NCI-H526 (cell line): ENCODE measurements at places on chromosomes 3 and 15.

DNA sequence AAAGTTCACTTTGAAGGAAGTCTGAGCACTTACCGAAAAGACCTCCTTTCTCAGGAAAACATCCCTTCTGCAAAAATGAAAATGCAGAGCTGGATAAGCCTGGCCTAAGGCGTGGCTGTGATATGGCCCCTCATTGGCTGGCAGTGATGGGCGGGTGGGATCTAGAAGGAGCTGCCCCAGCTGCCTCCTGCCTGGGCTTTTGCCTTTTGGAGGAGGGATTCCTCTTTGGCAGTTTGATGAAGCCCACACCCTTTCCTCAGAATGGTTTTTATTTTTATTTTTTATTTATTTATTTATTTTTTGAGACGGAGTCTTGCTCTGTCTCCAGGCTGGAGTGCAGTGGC is 4.0 kb upstream of the DZIP1L start:
- no peak for DNase-seq

GRCh38 chr15:69637818-69638217 is 185.2 kb downstream of the RPLP1 start:
- no peak for DNase-seq

- no peak for DNase-seq
Observed at GRCh38 chr3:195807681-195808121, 4.0 kb downstream of the MUC4 start.

GRCh38 chr15:68249058-68249713 is 19.7 kb upstream of the CLN6 start:
- DNase-seq = peak; percentile 59

GRCh38 chr3:192928720-192929119 is 11.1 kb upstream of the MB21D2 start:
- DNase-seq = no peak

- no peak for DNase-seq
Observed at GRCh38 chr3:165820671-165821123, 16.5 kb downstream of the BCHE start.

DNA sequence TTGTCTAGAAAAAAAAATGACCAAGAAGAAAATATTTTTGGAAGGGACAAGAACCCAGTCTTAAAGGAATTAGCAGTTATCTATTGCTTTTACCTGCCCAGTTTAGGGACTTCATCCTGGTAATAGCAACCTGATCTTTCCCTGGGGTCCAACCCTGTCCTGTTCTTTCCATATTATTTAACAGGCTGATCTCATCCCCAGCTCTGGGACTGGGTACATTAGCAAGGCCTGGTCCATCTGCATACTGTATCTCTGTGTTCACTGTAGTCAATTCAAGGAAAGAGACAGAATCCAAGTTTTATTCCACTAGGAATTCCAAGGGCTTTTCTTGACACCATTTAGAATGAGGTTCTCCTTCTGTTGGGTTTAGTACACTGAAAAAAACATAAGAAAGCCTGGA is 191.7 kb upstream of the GADL1 start:
- DNase-seq = no peak

DNA sequence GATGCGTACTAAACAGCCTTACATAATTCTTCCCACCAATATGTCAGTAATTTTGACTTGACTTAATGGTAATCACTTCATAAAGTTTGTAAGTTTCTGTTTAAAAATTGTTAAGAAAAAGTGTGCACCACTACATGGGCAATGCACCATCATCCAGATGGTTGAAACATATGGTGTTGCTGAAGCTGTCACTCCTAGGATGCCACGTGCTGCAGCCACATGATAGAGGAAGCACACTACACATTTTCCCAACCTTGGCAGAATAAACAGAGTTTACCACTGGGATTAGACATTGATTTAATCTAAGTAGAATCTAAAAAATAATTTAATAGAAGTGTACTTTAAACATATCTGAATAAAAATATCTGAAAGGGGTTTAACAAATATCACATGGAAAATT is 1209.9 kb downstream of the NSUN3 start:
- DNase-seq = no peak

GRCh38 chr3:187957165-187957581 is 196.8 kb upstream of the LPP start:
- no peak for DNase-seq

- DNase-seq = no peak
Observed at GRCh38 chr15:62124176-62124972, 40.7 kb downstream of the C2CD4B start.

GRCh38 chr3:55879901-55880331 is 392.8 kb upstream of the WNT5A start:
- DNase-seq = no peak

DNA sequence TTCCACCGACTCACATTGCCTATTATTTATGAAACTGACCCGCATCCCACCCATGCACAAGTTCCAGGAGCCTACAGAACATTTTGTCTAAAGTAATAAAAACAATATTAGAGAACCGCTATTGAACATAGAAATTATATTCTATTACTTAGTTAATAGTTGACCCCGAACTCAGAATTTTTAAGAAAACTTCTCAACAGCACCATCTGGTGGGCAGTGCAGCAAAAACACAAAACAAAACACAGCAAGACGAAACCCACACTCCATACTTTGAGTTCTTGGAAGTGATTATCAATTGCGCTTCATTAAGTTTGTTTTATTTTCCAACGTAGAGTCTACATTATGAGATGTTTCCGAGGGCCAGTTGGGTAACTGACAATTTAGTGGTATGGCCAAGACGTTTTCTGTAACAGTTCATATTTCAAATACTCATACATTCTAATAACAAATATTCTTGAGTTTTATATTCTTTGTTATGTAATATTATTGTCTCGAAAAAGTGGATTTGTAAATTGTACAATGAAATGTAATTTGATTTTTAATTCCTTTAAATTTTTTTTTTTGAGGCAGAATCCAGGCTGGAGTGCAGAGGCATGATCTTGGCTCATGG is 24.0 kb upstream of the C3orf70 start:
- peak; percentile 16 for DNase-seq

DNA sequence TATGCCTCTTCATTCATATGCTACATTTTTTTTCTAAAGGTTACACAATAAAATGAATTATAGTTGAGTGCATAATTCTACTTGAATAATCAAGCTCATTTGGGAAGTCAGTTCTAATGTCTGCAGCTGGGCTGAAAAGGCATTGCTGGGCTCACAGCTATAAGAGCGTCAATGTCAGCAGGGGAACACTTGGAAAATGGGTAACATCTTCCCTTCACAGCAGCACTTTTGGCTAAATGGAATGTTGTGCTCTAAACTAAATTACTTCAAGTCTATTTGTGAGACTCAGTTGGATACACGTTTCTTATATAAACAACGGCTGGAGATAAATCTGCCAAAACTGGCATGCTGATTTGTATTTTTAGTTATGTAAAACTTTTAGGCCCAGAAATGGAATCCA is 357.8 kb downstream of the TBL1XR1 start:
- DNase-seq = no peak

GRCh38 chr3:77320514-77320913 is 280.6 kb downstream of the ROBO2 start:
- no peak for DNase-seq

DNA sequence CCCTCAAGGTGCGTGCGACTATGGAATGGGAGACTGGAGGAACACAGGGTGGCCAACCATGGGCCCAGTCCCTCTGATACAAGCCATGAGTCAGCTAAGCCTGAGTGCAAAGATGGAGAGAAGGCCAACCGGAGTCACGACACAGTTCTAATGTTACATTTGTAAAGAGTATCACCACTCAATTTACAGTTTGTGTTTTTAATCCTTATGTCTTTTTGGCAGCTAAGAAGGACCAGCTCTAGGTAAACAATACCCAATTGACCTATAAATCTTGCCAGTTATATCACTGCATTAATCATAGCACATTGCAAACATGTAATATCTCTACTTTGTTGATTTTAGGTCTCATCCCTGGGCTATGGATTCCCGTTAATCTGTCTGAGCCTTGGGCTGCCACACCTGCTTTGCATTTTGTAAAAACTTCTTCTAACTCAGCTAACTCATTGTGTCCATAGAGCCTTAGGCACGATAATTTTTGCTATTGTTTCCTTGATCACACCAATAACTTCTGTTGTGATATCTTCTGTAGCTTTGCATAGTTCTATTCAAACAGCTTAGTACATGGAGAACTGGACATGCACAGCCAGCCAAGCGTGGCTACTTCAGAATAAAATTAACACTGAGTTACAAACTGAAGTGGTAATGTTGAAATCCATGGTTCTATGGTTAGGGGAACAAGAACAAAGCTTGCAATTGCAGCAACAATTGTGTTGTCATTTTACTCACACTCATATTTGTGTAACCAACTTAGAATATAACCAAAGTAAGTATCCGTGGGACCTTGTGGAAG is 50.3 kb downstream of the LSM3 start:
- peak; percentile 58 for DNase-seq

GRCh38 chr3:138136201-138136600 is 4.0 kb upstream of the A4GNT start:
- DNase-seq = no peak
